Stimulated activated CD4-positive, alpha-beta T cell treated with anti-CD3 and anti-CD28 coated beads, Interleukin-12 subunit alpha, Interleukin-12 subunit beta, amount 100 ng/mL, for 24 hours (primary cell): ENCODE measurements at places on chromosomes 6 and 20.

GRCh38 chr6:52990342-52990741 lies 4.7 kb downstream of the GSTA4 start:
- DNase-seq = no peak

GRCh38 chr6:23445157-23445710 lies 680.8 kb upstream of the NRSN1 start:
- no peak for DNase-seq

- no peak for DNase-seq
These were observed 66.6 kb downstream of the EZR start for GRCh38 chr6:158752613-158753012.

DNA sequence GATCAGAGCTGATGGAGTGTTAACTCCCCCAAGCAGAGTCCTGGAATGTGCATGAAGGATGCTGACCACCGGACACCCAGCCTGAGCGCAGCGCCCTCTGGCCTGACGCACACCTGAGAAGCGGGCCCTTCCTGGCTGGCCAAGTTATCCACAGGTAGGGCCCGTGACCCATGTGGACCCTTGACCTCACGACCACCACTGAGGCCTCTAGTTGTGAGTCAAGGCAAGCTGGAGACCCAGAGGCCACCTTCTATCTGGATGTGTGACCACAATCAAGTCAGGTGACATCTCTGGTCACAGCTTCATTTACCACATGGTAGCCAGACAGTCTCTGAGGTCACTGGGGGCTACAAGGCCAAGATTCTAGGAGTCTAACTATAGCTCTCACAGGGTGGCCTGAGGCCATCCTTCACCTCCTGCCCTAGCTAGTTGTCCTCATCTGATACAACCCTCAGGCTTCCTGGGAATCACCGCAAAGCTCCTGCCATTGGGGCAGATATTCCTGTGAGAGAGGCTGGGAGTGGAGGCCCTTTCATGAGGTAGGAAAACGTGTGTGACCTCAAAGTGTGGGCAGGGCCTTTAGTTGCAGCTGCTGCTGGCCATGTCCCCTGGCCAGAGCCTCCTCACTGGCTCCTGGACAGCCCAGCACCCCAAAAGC lies 53.1 kb downstream of the DSTN start:
- DNase-seq = no peak

- DNase-seq = no peak
These were observed 462.3 kb downstream of the CDC5L start for GRCh38 chr6:44849806-44850205.

DNA sequence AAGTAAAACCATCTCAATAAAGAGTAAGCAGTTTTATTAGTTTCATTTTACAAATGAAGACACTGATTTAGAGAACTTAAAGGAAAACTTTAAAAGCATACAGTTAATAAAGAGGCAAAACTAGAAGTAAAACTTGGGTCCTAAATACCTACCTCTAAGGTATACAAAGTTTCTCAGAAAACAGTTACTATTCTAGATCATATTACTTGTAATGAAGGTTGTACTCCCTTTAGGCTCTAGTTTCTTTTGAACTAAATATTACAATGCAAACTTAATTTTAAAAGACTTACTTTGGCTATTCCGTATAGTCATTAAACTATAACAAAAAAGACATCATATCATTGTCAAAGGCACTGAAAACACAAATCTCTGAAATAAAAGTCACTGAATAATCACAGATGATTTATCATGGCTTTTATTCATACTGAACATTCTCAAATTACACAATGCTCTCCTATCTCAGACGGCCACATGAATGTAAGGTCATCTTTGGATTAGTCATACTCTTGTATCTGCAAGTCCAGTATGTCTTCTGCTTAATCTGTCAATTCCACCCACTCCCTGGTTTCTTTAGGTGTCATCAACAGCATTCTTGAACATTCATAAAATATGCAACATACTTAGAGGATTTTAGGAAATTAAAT lies 361.6 kb upstream of the RUNX2 start:
- DNase-seq = no peak
